ENCODE measurements at places on chromosomes 13 and 19. TPM values are rescaled to one million over a fixed set of nuclear protein-coding genes. Genes with fewer than 3 reads are reported as not detected.
A peak's percentile ranks its signal among the peaks of the same experiment; 100 is the strongest.

DMKN gene
- total RNA-seq, result 141 TPM

MIA gene
- 1.7 TPM for total RNA-seq

PEG3 gene
- total RNA-seq, result not detected

ZNF607 gene
- 24.0 TPM for total RNA-seq

SIGLEC9 gene
- not detected for total RNA-seq

ZNF221 gene
- 12.2 TPM for total RNA-seq

USHBP1 gene
- 0.29 TPM for total RNA-seq

ZNF649 gene
- total RNA-seq, result 23.6 TPM

TNFSF11 gene
- total RNA-seq, result 0.65 TPM

KLK3 gene
- not detected for total RNA-seq

KLK2 gene
- 0.43 TPM for total RNA-seq

LMTK3 gene
- total RNA-seq, result 21.6 TPM

BST2 gene
- 3.8 TPM for total RNA-seq

CEACAM3 gene
- not detected for total RNA-seq

ZNF730 gene
- 2.6 TPM for total RNA-seq

PABPC3 gene
- total RNA-seq, result 0.29 TPM

GRCh38 chr13:63631006-63631405 is 2215.4 kb upstream of the PCDH20 start:
- DNase-seq, result no peak

GRCh38 chr13:99528547-99528946 is 27.3 kb downstream of the TM9SF2 start:
- DNase-seq, result no peak

DNA sequence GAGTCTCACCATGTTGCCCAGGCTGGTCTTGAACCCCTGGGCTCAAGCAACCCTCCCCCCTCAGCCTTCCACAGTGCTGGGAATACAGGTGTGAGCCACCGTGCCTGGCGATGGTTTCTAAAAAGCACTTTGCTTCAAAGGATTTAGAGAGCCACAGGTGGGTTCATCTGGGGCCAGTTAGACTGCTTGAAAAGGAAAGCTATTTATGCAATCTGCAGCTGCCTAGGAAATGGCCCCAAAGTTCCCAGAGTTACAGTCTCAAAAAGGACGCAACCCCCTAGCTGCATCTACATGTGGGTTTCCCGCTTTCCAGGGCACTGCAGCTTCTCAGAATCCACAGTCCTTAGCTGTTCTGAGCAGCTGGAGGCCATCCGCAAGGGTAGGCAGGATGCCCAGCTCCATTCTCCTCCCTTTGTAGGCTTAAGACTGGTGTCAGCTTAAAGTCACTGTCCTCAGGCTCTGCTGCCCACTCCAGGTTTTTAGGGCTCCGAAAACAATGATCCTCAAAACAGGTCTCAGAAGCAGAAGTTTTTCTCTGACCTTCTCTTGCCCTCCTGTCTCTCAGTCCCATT is 41.4 kb downstream of the ZNF823 start:
- no peak for DNase-seq

DNA sequence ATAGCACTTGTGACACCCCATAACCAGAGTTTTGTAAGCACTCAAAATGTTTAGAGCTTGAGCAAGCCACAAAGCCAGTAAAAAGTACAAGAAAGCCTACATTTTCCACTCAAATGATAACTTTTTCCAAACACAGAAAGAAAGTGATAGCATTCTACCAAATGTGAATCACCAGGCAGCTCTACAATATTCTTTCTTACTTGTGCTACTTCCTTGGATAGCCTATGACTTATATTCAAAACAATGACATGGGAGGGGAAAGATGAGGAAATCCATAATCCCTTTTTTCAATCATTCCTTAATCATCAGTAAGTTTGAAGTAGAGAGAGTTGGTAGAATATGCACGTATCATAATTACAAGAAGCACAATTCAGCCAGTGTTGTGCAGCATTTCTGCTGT is 650.8 kb upstream of the PCDH9 start:
- no peak for DNase-seq

GRCh38 chr19:28294395-28294794 is 918.6 kb downstream of the UQCRFS1 start:
- no peak for DNase-seq

GRCh38 chr13:106683179-106683578 is 115.2 kb upstream of the ARGLU1 start:
- DNase-seq, result no peak

DNA sequence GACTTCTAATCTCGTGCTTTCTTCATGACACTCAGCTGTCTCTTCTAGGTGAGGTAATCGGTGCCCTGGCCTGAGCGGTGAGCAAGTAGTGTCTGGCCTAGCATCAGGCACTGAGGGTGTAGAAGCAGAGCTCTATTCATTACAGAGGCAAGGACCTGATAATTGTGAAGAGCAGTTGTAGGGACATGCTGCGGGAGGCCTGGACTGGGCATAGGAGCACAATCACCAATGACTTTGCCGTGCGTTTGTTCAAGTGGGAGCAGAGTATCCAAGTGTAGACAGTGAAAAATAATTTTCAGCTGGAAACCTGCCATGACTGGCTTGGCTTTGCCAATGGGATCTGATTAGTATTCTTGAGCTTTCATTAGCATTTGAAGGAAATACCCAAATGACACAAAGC is 32.1 kb upstream of the DCLK1 start:
- DNase-seq, result no peak

- DNase-seq, result no peak
Observed at GRCh38 chr13:33202644-33203169, 82.8 kb downstream of the STARD13 start.

DNA sequence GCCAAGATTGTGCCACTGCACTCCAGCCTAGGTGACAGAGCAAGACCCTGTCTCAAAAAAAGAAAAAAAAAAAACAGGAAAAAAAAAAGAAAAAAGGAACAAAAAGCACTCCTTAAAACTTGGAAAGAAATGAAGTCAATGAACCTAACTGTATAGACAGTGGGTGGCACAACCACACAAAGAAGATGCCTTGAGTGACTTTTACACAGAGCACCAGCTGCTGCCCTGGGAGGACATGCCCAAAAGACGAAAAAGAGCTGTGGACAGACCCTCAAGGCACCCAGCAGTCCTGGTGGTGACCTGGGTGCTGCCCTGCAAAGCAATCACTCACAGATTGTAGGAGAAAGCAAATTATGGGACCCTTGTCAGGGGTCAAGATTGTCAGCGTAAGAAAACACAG is 5.9 kb upstream of the LAMP1 start:
- no peak for DNase-seq

DNA sequence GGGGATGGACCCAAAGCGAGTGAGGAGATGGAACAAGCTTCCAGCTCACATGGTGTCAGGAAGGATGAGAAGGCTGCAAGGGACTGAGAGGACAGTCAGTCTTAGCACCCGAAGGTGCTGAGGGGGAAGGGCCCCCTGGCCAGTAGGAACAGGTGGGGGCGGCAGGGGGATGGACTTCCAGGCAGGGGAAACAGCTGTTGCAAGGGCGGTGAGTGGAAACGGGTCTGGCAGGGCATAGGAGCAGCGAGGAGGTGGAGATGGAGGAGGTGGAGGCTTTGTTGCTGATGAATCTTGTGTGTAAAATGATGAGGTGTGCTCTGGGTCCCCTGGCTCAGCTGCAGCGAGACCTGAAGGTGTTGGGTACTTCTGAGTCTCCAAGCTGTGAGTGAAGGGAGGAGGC is 1.2 kb downstream of the MAP1S start:
- DNase-seq, result no peak

DNA sequence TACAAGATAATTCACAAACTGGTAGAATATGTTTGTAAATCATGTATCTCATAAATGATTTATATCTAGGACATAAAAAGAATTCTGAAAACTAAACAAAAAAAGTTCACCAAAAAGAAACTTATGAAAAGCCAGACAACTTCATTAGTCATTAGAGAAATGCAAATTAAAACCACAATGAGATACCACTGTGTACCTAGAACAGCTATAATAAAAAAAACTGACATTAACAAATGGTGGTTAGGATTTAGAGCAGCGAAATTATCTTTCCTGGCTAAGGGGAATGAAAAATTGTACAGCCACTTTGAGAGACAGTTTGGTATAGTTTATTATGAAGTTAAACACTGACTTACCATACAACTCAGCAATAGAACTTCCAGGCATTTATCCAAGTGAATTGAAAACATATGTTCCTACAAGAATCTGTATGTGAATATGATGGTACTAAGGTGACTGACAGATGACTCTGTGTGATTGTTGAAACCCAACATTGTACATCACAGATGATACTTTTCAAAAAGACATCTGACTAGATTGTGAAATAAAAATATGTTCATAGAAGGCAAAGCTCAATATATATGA is 41.8 kb downstream of the UGGT2 start:
- no peak for DNase-seq

DNA sequence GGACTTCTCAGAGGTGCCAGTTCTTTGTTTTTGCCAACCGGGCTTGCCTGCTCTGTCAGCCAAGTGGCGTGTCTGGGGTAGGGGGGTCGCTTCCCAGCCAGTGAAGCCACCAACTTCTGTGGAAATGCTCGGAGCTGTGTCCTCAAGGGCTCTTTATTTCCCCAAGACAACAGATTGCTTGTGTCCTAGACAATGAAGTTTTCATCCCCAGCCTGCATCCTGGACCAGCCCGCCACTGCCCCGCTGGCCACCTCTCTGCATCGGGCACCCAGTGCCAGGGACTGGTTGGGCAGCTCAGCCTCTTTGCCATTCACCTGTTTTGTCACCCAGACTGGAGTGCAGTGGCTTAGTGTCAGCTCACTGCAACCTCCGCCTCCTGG is 3.7 kb downstream of the RAB11B start:
- DNase-seq, result no peak

- no peak for DNase-seq
Observed at GRCh38 chr13:52001120-52001731, 10.0 kb downstream of the ATP7B start.

DNA sequence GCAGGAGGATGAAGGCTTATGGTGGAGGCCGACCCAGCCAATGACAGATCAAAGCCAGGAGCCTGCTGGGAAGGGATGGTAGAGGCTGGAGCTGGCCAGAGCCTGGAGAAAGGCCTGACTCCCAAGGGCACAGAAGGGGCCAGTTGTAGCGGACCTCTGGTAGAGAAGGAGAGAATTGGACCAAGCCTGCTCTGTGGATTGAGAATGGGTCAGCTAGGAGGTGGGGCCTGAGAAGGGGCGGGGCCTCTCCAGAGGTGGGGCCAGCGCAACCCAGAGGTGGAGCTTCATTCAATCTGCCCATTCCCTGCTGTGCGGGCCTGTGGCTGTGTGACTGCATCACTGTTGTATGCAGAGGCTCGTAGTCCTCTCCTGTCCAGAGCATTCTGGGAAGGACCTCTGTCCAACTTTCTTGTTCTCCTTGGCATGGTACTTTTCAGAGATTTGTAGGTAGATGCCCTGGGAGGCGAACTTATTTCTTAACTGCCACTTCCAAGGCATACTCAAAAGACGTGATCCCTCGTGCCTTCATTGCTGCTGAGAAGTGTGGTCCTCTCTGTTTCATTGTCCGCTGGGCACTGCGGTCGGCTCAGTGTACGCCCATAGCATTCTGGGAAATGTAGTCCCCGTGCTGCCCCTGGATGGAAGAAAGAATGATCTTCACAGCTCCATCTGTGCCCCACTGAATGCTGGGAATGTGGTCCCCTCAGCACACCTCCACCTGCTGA is 6.7 kb downstream of the GRIN2D start:
- no peak for DNase-seq

- DNase-seq, result no peak
Observed at GRCh38 chr13:80740071-80740470, 399.1 kb upstream of the SPRY2 start.

DNA sequence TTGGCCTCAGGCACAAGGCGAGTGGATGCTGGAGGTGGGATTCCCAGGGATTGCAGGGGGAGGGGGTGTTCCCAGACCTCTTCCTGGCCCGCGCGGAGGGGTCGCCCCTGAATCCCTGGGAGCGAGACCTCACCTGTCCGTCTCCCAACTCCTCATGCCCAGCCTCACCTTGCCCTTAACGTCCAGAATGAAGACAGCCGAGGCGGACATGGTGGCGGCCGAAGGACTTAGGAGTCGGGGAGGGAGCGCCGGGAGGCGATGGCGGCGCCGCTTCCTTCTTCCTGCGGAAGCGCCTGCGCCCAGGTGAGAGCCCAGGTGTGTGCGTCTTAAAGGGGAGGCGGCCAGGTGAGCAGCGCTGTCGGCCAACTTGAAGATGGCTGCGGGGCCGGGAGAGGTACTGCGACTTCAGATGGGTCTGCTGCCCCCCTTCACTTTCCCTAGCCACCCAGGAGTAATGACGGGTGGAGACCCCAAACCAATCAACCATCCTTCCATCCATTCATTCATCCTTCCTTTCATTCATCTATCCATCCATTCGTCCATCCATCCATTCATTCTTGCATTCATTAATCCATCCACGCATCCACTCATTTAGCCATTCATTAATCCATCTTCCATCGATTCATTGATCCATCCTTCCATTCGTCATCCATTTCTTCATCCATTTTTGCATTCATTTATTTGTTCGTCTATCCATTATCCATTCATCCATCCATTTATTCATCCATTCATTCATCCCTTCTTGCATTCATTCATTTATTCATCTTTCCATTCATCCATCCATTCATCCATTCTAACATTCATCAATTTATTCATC is at the start of gene AP1M2:
TSS of gene AP1M2 (minus strand) at position 291 of the 817 bp plus-strand sequence. CDS start at position 210, 81 bp downstream.
- no peak for DNase-seq

DNA sequence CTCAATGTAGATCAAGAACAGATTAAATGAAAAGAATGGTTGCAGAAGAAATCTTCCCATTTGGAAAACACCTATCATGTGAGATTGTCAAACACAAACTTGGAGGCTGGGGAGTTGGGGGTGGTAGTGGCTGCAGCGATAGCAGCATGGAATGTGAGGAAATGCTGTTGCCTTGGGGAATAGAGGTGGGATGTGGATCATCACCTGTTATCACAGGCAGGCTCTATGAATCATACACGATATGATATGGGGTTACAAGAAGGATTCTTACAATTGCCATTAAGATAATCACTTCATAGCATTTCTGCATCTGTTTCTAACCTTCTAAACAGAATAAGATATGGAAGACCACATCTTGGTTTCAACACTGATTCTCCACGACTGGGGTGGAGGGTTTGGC is 88.7 kb downstream of the RNASEH2B start:
- no peak for DNase-seq

DNA sequence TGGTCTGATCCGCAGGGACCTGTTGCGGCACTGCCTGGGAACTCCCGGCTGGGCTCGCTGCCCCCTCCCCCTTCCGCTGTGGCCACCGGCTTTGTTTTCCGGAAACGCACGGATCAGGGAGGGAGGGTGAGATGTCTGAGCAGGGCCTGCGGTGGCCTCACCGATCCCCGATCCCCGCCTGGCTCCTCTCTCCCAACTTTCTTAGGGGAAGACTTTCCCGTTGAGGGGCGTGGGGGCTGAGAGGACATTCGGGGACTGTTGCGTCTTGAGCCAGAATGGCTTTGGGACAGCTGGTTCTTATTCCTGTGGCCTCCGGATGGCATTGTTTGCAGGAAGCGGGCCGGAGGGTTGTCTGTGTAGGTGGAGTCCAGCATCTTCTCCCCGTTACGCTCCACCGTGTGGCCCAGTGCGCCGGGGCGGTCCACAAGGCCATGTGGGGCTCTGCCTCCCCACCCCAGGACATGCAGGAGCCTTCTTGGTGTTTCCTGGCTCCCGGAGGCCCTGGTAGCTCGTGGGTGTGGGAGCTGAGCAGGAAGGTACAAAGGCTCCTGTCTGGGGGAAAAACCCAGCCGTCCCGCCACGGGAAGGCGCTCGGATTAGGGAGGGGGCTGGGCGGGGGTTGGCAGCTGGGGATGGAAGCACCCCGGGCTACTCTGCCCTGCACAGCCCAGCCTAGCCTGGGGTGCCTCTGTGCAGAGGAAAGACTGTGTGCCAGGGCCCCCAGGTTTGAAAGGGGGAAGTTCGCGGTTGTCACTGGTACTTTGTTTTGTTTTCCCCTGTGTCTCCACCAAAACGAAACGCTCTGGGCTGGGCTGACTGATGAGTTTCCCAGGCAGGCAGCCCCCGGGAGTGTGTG is 1.3 kb downstream of the CSNK1G2 start:
- peak; percentile 73 for DNase-seq
